ENCODE measurements at places on chromosomes 3 and 15. TPM values are rescaled to one million over a fixed set of nuclear protein-coding genes. Genes with fewer than 3 reads are reported as not detected.
A peak's percentile ranks its signal among the peaks of the same experiment; 100 is the strongest.

Gene HCN4
- not detected for total RNA-seq

Gene GABRA5
- total RNA-seq, result not detected

Gene GRM7
- not detected for total RNA-seq

Gene COL8A1
- total RNA-seq, result not detected

Gene DZIP3
- total RNA-seq, result 25.2 TPM

DNA sequence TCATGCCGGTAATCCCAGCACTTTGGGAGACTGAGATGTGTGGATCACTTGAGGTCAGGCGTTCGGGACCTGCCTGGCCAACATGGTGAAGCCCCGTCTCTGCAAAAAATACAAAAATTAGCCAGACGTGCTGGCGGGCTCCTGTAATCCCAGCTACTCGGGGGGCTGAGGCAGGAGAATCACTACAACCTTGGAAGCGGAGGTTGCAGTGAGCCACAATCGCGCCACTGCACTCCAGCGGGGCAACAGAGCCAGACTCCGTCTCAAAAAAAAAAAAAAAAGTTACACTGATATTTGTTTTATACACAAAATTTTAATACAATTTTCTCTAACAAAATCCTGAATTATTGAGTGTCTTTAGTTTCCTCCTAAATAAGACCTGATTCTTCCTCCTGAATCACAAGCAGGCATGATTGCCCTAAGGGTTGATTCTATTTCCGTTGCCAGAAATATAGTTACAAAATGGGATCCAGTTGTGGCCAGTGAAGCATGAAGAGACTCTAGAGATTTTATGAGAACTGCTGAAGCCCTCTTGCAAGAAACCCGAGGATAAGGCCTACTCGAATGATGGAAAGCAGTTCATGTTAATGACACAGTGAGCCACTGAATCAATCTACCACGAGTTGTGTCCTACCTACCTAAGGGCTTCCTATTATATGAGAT is 9.6 kb upstream of the SMARCC1 start:
- no peak for DNase-seq

- no peak for DNase-seq
Observed at GRCh38 chr15:81282911-81283310, 41.0 kb downstream of the STARD5 start.

GRCh38 chr15:58066042-58066867 is 744 bp upstream of the ALDH1A2 start:
- peak; percentile 75 for DNase-seq

GRCh38 chr3:139897759-139898158 is 37.2 kb upstream of the CLSTN2 start:
- no peak for DNase-seq

GRCh38 chr3:492586-493316 is 296.2 kb downstream of the CHL1 start:
- no peak for DNase-seq

DNA sequence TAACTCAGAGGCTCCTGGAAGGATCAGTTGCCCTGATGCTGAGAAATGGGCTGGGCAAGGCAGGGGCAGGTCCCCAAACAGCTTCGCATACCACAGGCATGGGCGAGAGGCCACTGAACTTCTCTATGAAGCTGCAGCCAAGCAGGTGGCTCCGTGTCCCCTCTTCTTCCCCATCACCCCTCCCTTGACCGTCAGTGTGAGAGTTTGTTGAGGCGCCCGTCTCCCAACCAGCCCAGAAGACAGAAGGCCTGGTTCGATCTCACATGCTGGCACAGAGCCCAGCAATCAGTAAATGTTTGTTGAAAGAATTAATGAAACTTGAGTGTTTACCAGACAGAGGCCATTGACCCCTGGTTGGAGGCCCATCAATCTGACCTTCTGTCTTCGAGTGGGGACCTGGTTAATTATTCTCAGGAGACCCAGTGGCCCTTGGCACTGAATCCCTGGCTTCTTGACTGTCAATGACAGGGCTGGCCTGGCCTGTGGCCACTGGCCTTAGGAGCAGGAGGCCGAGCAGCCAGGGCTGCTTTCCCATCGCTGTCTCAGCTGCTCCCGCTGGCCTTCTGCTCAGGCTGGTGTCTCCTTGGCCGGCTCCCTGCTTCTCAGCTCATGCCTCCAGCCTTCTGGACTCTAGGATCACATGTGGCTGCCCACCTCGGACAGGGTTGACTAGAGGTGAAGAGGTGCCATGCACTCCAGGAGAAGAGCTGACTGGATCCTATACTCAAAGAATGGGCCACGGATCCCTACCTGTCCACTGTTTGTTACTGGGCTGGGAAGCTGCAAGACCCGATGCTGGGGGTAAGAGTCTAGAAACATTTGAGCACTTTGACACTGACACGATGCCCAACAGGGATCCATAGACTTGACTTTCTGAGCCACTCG is 113.4 kb downstream of the ASB7 start:
- DNase-seq, result no peak

GRCh38 chr3:877001-877400 is 215.8 kb upstream of the CNTN6 start:
- no peak for DNase-seq

DNA sequence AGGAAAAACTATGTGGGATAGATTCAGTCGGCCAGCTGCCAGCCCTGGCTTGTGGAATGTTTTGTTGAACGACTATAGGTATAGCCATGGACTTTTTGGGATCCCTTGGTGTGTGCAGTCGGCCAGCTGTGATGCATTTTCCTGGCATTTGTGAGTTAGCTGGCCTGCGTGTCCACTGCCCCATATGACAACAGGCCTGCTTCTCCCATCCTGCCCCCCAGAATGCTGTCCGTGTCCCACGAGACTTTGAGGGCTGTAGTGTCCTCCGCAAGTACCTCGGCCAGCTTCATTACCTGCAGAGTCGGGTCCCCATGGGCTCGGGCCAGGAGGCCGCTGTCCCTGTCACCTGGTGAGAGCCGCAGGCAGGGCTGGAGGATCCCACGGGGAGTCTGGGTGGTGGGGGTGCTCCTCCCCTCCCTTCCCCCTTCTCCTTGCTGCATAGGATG is 23.6 kb downstream of the PTPN23 start:
- no peak for DNase-seq

DNA sequence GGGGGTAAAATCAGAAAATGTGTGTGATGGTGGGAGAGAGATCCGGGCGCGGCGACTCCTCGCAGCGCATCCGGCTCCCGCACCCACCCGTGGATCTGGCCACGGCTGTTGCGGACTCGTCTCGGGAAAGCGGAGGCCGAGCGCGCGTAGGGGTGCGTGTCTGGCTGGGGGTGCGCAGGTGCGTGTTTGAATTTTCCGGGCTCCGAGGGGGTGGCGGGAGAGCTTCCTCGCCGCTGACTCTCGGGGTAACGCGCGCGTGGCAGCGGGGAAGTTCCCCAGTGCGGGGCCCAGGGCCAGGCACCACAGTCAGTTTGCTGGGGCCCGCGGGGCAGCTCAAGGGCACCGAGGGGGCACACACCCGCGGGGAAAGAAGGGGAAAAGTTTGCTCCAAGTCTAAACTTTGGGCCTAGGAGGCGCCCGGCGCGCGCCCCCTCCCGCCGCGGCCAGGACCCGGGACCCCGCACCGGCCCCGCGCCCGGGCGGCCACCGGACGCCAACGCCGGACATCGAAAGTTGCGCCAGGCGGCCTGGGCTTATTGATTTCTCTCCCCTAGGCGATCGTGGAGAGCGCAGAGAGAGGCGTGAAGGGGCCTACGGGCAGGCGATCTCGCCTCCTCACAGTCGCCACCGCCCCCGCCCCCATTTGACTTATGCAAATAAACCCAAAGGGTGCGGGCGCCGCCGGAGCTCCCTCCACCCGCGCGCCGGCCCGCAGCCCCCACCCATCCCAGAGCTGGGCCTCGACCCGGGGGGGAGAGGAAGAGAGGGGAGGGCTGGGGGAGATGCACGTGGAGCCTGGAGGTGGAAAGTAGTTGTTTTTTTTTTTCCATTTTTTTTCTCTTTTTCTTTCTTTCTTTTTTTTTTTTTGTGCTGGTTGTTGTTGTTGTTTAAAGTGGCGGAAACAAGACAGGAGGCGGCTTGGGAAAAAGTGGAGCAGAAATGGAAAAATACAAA is 639 bp downstream of the FOXP1 start:
- peak; percentile 71 for DNase-seq

DNA sequence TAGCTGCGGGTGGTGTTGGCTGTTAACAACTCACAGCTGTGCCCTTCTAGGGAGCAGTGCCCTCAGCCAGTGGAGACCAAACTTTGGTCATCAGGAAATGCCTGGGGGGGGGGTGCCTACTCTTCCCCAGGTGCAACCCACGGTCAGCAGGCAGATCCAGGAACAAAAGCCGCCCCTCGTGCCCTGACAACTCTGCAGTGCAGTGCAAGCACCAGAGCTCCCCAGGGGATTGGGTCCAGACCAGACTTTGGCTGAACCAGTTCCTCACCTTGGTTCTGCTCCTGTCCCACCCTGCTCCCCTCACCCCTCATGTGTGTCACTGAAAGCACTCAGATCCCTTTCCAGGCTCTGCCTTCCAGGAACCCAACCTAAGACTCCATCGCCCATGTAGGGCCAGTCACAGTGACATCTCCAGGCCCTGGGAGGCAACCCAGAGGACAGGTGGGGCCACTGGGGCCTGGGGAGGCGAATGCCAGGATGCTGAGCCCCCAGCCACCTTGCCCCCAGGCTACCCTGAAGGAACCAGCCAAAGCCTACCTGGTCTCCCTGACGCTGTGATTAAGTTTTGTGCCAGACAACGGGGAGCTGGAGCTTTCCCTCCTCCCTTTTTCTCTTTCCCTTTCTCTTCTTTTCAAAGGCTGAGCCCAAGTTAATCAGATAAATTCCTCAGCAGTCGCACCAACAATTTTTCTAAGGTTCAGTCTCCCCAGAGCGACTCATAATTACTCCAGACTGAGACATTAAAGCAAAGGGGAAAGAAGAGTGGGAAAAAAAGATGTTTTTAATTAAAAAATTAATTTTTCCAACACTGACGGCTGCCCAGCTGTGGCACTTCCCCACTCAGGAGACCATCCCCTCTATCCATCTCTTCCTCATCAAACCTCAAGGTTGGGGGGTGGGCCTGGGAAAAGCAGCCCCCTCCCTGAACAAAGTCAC is 207.5 kb upstream of the LINGO1 start:
- DNase-seq, result peak; percentile 20

DNA sequence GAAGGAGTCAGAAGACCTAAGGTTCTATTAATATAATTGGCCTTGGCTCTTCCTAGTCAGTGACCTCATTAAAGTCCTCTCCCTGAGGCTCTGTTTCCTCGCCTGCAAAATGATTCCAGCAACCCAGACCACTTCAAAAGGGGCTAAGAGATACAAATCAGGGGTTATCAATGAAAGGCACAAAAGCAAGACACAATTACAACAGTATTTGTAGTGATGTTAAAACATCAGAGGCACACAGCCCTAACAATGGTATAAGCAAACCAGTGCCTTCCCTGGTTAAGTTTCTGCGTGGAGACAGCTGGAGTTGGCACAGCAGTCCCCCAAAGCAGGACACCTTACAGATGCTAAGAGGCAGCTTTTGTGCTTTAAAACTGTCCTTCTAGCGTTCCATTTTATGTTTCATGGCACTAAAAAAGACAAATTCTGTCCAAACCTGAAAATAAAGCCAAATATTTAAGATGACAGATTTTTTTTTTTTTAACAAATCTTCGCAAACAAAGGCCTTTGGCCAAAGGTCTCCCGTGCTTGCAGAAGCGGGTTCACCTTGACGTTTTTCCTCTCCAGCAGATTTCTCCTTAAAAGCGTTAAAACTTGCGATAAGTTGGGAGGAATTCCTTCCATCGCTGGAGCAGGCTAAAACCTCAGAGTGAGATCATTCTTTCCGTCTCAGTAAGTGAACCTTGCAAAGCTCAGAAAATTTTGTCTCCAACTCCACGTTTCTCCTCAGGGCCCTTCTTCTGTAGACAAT is 999 bp downstream of the ZNF280D start:
- no peak for DNase-seq
